Caudate nucleus (tissue), 63 donors: ENCODE measurements at places on chromosomes 2 and 18.

- DNase-seq: no peak
These were observed 220.8 kb downstream of the GULP1 start for GRCh38 chr2:188512456-188512855.

DNA sequence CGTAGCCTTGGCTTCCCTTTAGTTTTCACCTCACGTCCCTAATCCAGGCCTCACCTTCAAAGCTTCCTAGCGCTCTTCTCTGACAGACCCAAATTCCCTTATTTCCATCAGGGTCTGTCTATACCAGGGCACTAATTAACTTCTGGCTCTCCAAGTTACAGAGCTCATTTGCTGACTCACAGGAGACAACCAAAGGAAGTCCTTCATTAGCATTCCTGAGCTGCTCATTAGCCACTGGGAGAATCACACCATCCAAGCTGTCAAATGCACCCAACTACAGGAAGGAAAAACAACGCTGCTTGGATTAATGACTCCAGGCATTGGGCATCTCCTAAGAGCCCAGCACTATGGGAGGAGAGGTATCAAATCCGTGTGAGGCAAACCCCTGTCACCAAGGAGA is 109.8 kb upstream of the ALK start:
- DNase-seq: no peak

- no peak for DNase-seq
These were observed 12.0 kb upstream of the RAB31 start for GRCh38 chr18:9696112-9696511.

- DNase-seq: no peak
These were observed 18.3 kb upstream of the TNS1 start for GRCh38 chr2:218020966-218021535.
